ENCODE measurements at places on chromosomes 4 and X.

DNA sequence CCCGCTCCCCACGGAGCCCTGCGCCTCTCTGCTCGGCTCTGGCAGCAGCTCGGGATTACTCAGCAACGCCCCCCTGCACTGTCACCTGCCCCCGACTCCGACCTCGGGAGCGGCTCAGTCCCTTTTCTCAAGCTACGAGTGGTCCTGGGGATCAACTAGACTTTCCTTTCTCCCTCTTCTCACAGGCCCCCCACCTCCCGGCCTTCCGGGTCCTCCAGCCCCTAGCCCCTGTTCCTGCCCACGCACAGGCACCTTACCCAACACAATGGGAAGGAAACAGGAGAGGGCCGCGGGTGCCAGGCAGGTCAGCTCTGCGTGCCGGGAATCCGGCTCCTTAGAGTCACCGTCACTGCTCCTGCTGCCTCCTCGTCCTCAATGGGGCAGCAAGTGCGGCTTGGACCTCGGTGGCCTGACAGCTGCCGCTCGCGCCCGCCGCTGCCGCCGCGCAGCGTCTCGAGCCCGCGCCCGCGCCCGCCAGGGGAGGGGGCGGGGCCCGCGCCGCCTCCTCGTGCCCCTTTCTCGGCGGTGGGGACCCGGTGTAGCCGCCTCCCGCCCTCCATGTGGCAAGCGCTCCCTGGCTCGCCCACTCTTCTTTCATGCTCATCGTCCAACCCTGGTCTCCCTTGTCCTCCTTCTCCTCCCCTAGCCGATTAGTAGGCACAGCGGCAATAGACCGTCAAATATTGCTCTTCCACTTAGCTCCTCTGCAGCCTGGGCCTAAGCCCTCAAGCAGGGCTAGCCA lies at the start of gene RAB9B:
RAB9B (minus strand) TSS at position 455 of the 742 bp plus-strand sequence. CDS start 6,473 bp downstream, outside the sequence.
- DNase-seq, result peak; percentile 46

GRCh38 chr4:187726485-187726884 lies 269.1 kb upstream of the ZFP42 start:
- no peak for DNase-seq

- DNase-seq, result no peak
These were observed 389.7 kb downstream of the SPRY1 start for GRCh38 chr4:123786163-123786915.

- DNase-seq, result no peak
These were observed 569.4 kb downstream of the GABRG1 start for GRCh38 chr4:45554423-45554822.

- DNase-seq, result no peak
These were observed 402.3 kb downstream of the RAB28 start for GRCh38 chr4:13081830-13082229.

GRCh38 chrX:101676571-101676970 lies 16.9 kb upstream of the ARMCX2 start:
- DNase-seq, result no peak

GRCh38 chr4:101871962-101872676 lies 81.6 kb downstream of the BANK1 start:
- DNase-seq, result no peak

DNA sequence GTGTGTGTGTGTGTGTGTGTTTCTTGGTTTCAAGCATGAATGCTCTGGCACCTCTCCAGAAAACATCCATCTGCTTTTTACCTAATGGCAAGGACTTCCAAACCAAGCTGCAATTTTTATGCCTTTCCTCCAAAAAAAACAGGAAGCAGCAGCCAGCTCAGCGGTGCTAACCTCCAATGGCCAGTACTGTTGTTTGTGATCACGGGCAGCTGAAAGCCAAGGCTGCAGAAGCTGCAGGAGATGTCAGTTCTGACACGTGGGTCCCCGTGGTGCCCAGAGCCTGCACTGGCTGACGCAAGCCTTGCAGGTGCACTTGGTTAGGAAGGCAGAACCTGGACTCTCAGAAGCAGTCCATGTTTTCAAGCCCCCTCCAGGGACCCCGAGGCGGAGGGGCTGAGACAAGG lies 313.6 kb upstream of the DDX53 start:
- DNase-seq, result no peak

GRCh38 chr4:48909697-48910096 lies 3.1 kb upstream of the OCIAD2 start:
- DNase-seq, result peak; percentile 45

- DNase-seq, result no peak
These were observed 38.3 kb upstream of the CBLL2 start for GRCh38 chrX:22234380-22234779.

DNA sequence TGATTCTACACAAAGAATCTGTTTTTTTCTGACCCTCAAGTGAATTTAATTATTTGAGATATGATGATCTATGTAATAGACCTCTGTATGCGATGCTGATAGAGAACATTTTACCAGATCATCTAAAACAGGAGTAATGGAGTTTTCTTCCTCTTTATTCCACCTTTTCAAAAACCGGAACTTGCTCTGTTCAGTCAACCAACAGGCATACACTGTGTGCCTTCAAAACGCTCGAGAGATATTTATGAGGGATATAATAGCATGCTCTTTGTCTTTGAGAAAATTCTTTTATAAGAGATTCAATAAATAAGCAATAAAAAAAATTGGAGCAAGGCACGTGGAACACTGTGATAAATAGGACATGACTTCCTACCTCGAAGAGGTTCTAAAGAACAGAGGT lies 2.0 kb downstream of the NYX start:
- DNase-seq, result no peak

DNA sequence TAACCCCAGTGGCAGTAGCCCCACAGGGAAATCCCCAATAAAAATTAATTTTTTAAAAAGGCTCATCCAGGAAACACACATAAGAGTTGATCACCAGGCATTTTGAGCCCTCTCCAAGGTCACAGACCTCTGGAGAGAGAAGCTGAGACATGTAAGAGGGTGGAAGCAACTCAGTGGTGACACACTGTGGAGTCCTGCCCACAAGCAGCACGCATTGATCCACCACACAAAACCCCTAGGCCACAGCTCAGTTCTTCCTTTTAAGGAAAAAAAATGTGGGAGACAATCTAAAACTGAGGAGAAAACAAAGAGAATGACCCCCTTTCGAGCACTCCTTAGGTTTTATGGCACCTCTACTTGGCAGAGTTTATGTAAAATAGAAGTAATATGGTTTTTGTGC lies 71.7 kb upstream of the S100G start:
- no peak for DNase-seq

DNA sequence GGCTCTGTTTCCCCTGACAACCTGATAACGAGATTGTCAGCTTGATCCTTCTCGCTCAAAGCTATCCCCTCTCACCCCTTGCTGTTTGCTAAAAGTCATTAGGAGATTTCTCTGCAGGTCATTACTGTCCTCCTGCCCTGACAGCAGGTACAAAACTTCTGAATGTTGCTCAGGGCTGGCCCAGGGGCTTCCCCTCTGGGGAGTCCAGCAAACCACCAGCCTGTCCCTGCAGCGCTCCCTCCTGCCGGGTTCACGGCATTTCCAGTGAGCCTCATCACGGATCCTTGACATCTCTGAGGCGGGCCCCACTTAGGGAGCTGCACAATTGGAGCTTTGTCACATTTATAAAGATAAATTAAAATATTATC lies 5.2 kb upstream of the SORCS2 start:
- DNase-seq, result no peak

DNA sequence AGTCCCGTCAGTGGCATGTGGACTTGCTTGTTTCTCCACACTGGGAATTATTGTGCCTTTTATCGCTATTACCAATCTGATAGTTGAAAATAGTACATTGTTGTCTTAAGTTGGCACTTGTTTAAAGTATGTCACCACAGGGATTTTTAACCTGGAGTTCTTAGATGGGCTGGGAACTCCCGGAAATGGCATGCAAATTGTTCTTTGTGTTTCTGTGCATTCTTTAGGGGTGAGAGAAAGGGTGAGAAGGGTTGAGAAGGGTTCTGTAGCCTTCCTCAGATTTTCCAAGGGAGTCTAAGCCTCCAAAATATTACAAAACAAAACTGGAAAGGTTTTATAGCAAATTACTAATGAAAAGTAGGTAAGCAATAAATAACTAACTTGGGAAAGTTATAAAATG lies 176.9 kb downstream of the ZIC3 start:
- no peak for DNase-seq

DNA sequence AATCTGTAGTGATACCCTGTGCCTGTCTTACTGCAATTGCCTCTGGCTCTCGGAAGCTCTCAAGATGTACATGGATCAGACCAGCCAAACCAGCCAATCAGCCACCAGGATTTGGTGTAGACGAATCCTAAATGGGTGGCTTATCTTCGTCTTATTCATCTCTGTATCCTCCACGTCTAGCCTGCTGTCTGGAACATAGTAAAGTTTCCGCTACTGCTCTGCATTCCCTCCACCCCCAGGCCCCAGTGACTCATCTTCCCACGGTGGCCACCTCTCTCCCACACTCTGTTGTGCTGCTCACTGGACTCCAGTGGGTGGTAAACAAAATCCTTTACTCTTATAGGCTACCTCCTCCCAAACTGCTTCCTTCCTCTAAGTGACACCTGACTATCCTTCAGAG lies 37.8 kb downstream of the SEPTIN6 start:
- DNase-seq, result peak; percentile 27
